ENCODE measurements at places on chromosomes 4 and X. TPM values are rescaled to one million over a fixed set of nuclear protein-coding genes. Genes with fewer than 3 reads are reported as not detected.

CCDC120 gene
- 0.65 TPM for total RNA-seq

CFP gene
- 1.8 TPM for total RNA-seq

CHM gene
- total RNA-seq, result 14.6 TPM

FGFR3 gene
- 4.4 TPM for total RNA-seq

HPGDS gene
- total RNA-seq, result 2.2 TPM

ZNF732 gene
- total RNA-seq, result not detected

CT45A10 gene
- total RNA-seq, result not detected

CT45A1 gene
- total RNA-seq, result not detected

BANK1 gene
- total RNA-seq, result not detected

NKAP gene
- total RNA-seq, result 7.8 TPM

GPR78 gene
- total RNA-seq, result not detected

STATH gene
- total RNA-seq, result not detected

ABLIM2 gene
- total RNA-seq, result 14.3 TPM

PNMA6F gene
- not detected for total RNA-seq

LDOC1 gene
- total RNA-seq, result 1.5 TPM

FRYL gene
- 34.4 TPM for total RNA-seq

PRR32 gene
- total RNA-seq, result not detected

MAGEA2B gene
- not detected for total RNA-seq

FAM133A gene
- 0.37 TPM for total RNA-seq

FGF16 gene
- not detected for total RNA-seq

ELOVL6 gene
- total RNA-seq, result 2.9 TPM

CUL4B gene
- total RNA-seq, result 18.4 TPM

FAM9A gene
- not detected for total RNA-seq

APLN gene
- 12.7 TPM for total RNA-seq

CFAP47 gene
- not detected for total RNA-seq

Data from heart left ventricle (tissue), 16 donors.